NCI-H510A (cell line): ENCODE measurements at places on chromosomes 6 and 20.

DNA sequence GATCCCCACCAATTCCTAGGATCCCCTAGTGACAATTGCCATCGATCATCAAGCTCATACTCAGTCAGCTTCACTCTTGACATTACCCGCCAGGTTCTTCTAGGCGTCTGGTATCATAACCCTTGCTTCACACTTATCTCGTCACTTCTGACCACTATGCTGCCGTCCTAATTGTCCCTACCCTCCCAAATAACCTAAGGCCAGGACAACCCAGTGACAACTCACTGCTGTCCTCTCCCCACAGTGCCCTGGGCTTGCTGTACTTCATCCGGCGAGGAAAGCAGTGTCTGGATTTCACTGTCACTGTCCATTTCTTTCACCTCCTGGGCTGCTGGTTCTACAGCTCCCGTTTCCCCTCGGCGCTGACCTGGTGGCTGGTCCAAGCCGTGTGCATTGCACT is 3.7 kb downstream of the SYS1 start:
- DNase-seq, result no peak

DNA sequence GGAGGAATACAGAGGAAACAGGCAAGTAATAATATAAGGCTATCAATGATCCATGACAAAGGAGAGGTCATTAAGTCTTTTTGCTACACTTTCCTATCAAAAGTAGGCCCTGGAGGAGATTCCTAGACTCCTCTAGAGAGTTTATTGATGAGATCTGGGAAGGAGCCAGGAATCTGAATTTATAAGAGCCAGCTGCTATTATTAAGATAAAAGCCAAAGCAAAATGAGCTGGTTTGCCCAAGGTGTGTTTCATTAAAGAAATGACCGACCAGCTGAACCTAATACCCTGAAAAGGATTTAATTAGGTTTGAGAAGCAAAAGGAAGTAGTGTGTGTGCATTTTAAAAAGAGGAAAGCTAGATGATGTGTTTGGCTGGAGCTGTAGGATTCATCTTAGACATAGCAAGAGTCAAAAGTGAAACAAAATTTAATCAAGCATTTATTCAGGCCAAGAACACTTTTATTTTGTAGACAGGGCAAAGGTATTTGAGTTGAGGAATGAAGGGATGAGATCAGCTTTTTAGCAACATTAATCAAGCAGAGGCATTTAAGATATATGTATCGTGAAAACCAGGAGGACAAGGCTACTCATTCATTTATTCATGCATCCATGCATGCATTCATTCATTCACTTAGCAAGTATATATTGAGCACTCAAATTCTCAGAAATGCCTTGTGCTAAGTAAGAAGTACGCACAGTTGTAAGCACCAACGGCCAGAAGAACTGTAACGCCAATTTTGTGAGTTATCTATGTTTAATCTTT is 43.5 kb upstream of the SCAF8 start:
- no peak for DNase-seq

- no peak for DNase-seq
Observed at GRCh38 chr20:63740070-63740626, 572 bp downstream of the SLC2A4RG start.

- no peak for DNase-seq
Observed at GRCh38 chr6:15247500-15248450, 1.9 kb downstream of the JARID2 start.

DNA sequence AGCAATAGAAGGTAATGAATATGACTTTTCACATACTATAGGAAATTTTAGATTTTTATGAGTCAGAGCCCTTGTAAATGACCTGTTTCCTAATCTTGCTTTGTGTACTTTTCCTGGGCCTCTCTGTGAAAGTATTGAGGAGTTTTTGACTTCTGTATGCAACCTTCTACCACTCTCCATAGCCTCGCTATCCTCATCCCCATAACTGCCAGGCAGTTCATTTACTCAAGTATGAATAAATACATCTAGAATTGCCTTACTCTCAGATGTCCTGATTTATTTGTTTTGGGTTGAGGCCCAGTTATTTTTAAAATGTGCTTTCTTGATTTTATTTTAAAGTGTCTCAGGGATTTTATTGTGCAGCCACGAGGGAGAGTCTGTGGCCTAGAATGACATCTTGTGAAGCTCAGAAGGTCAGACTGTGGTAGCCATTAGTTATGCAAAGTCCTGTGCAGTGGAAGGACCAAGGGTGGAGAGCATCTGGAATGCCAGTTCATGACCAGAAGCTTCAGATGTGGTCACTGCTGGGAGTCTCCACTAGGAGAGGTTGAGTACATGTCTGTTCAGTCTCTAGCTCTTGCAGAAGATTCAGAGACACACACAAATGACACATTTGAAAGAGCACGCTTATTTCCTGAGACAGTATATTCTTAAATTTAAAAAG is 346.2 kb upstream of the IMPG1 start:
- no peak for DNase-seq

- DNase-seq, result no peak
Observed at GRCh38 chr6:157533048-157533871, 152.3 kb downstream of the ZDHHC14 start.

- no peak for DNase-seq
Observed at GRCh38 chr20:60034231-60035110, 76.2 kb downstream of the CDH26 start.

- no peak for DNase-seq
Observed at GRCh38 chr6:6882592-6882991, 225.2 kb upstream of the RREB1 start.

- DNase-seq, result no peak
Observed at GRCh38 chr6:31634131-31634530, 13.6 kb downstream of the PRRC2A start.

- DNase-seq, result no peak
Observed at GRCh38 chr6:112149719-112150263, 62.4 kb downstream of the FAM229B start.

GRCh38 chr6:37303891-37304503 is 46.1 kb upstream of the TMEM217 start:
- DNase-seq, result no peak
